Esophagus squamous epithelium (tissue), 5 donors: ENCODE measurements at places on chromosomes 12 and 14.

DNA sequence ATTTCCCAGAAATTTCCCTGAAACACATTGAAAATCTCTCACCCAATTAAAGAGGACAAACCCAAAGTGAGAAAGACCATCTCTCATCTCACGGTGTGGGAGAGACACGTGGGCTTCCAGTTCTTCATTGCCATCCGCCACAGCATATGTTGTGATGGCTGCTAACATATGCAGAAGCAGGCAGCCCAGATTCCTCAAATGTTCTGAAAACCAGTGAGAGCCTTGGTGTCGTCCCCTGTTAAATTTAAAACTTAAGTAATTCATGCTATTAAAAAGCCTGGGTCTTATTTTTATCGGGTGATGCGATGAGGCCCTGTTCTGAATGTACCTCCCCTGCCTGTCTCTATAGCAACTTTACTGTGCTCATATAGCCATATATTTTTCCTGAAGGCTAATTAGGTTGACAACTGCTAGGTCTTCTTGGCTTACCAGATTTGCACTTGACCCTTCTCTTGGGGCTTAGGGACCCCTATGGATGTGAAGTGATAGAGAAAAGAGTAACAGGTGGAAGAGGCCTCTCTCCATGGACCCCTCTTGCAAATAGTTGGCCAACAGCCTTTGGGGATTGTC is 2.8 kb upstream of the FGF6 start:
- no peak for DNase-seq

DNA sequence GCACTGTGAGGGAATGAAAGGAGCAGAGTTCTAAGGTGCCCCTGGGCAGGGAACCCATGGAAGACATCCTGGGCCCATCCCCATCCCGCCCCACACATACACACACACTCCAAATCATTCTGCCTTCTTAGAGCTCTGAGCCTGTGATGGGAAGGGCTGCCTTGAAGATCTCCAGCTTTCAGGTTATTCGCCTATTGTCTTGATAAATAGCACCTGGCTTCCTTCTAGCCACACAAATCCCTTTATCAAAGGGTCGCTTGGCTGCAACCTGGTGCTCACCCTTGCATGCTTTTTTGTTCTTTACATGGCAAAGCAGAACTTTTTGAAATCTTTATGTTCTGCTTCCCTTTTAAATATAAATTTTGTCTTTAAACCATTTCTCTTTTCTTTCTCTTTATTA is 112.2 kb upstream of the TMTC1 start:
- no peak for DNase-seq

GRCh38 chr12:117313926-117314325 is 47.5 kb downstream of the NOS1 start:
- no peak for DNase-seq

DNA sequence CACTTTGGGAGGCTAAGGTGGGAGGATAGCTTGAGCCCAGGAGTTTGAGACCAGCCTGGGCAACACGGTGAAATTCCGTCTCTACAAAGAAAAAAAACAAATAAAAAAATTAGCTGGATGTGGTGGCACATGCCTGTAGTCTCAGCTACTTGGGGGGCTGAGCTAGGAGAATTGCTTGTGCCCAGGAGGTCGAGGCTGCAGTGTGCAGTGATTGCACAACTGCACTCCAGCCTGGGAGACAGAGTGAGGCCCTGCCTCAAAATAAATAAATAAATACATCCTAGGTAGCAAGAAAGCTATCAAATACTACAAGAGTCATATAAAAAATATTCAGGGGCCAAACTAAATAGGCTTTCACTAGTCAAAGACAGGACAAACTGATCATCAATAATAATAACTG is 6.2 kb downstream of the KLHL28 start:
- no peak for DNase-seq

DNA sequence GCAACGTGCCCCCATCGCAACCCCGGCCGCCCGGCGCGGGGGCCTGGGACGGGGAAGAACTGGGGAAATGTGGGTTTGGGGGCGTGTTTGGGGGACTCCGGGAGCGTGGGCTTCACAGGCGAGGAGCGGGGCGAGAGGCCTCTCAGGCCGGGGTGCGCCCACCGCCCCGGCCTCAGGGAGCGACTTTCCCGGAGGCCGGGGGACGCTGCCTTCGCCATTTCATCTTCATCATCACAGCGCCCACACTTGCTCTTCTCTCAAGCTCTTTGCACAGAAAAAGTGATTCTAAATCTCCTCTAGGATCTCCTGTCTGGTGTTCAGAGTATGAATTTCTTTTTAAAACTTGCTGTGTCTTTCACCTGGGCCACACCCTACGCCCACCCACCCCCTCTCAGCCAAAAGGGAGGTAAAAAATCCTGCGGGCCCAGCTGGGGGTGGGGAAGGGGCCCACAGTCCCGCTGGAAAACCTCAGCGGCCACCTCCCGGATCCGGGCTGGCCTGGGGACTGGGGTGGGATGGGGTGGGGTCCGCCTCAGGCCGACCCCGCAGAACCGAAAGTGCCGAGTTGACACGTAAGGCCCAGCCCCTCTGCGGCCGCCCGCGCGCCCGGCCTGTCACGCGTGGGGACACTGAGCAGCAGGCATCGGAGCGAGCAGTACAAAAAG is 7.4 kb downstream of the CDKN1B start:
- no peak for DNase-seq

DNA sequence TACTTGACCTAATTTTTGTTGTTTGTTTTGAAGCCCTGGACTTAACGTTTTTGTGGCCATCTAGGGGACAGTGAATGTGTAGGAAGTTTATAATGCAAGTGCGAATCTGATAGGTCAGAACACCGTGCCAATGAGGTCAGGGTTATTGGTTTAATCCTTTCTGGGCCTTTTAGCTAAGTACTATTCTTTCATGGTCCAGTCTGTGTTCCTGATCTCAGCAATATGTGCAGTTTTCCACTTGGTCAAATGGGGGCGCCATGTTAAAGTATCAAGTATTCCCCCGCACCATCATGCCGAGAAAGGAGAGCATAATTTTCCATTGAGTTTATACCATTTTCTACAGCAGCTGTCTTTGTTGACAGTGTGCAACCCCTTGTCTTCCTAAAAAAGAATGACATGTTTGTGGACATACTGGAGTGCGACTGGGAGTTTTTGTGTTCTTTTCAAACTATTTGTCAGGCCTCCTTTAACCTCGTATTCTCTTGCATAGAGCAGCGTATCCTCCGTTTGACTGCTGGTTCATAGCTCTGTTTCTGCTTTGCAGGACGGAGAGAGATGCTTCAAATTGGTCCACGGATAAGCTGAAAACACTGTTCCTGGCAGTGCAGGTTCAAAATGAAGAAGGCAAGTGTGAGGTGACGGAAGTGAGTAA is 1.3 kb downstream of the AHSA1 start:
- DNase-seq: peak; percentile 1

- DNase-seq: no peak
These were observed 17.6 kb upstream of the TRAF3 start for GRCh38 chr14:102759456-102760187.

- no peak for DNase-seq
These were observed 253.9 kb downstream of the FOXN3 start for GRCh38 chr14:89163031-89163636.

DNA sequence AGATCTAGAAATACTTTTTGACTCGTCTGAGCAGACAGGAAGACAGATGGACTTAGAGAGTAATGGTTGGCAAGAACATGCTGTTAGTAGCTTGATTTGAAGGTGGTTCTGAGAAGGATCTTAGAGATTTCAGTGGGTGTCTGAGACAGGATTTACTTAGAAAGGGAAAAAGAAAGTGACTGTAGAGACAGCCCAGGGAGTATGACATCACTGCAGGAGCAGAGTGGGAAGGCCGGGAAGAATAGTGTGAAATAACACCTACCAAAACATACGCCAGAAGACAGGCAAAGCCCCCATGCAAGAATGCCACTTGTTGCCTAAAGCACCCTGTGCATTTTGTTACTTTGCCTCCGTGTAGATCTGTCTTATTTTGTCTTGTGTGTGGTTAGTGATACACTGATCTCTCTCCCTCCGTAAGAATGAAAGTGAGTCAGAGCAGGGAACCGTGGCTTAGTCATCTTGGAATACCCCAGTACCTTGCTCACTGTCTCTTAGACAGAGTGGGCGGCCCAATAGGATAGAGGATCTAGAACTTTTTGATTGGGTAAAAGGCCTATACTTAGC is 161.3 kb upstream of the IFNG-AS1 start:
- no peak for DNase-seq

- DNase-seq: no peak
These were observed 29.0 kb downstream of the MOAP1 start for GRCh38 chr14:93155667-93156066.

DNA sequence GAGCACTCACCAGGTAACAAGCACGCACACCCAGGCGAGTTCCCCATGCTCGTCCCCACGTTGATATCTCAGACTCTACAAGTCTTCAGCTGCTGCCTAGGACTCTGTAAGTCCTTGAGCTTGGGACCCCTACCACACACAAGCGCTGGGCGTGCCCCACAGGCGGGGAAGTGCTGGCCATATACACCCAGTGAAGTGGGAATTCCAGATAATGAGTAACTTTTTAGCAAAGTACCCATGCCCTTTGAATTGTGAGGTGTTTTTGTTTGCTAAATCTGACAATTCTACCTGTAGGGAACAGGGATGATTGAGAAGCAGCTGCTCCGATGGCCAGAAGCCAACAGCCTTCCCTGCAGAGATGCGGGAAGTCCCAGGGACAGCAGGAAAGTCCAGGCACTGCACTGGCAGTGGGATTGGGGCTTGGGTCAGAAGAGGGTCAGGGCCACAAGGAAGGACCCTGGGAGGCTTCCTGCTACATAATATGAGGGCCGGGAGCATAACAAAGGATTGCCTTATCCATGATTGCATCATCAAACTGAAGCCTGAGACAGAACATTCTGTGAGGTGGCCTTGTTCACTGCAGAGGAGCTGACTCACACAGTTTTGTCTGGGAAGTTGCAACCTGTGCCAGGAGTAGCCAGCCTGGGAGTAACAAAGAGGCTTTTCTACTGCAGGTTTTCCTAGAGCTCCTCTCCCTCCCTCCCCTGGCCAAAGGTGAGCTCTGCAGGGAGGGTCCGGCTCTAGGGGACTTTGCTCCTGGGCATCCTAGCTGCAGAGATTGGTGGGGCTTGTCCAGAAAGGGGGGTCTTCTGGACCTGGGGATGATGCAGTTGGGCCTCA is 13.2 kb upstream of the SERPINA3 start:
- DNase-seq: no peak

DNA sequence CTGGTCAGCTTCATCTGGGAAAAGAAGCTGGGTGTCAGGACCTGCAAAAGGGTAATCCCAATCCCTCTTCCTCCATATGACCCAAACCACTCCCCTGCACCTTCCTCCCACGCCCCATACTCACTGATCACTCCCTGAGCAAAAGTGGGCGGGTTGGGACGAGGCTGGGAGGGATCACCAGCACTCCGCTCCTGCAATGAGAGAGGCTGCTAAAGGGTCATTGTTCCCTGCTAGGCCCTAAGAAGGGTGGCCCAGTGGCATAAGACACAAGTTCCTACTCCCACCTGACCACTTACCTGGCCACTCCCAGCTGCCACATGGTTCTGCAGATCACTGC is 15.7 kb upstream of the PRKAG1 start:
- DNase-seq: no peak

GRCh38 chr12:131910302-131911027 is 16.0 kb downstream of the ULK1 start:
- DNase-seq: no peak

GRCh38 chr14:101442451-101442850 is 118.8 kb upstream of the DIO3 start:
- DNase-seq: no peak

DNA sequence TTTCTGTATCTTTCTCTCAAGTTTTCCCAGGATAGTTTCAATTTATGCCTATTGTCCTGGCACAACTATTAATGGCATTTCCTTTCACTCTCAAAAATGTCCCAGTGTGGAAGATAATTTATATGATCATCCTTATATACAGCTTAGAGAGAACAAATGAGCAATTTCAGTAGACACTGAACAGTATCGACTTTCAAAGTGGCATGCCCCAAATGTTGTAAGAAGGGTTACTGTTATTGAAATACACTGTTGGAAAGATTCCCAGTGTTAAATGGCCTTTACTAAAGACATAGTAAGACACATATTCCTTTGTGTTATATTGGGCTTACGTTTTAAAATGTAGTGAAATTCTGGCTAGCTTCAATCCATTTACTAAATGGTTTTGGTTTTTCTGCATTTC is 202.3 kb upstream of the CDKN3 start:
- DNase-seq: no peak

DNA sequence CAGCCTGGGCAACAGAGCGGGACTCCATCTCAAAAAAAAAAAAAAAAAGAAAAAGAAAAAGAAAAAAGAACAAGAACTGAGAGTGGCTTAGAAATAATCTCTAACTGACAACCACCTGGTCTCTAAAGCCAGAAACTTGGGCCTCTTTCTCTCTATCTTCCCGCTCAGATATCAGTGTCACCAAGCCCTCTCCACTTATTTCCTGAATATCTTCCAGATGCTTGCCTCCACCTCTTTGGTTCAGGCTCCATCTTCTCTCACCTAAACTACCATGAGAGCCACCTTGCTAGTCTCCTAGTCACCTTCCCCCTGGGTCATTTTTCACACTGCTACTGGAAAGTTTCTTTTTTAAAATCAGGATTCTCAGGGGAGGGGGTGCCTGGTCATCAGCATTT is 1.8 kb upstream of the TM9SF1 start:
- no peak for DNase-seq

DNA sequence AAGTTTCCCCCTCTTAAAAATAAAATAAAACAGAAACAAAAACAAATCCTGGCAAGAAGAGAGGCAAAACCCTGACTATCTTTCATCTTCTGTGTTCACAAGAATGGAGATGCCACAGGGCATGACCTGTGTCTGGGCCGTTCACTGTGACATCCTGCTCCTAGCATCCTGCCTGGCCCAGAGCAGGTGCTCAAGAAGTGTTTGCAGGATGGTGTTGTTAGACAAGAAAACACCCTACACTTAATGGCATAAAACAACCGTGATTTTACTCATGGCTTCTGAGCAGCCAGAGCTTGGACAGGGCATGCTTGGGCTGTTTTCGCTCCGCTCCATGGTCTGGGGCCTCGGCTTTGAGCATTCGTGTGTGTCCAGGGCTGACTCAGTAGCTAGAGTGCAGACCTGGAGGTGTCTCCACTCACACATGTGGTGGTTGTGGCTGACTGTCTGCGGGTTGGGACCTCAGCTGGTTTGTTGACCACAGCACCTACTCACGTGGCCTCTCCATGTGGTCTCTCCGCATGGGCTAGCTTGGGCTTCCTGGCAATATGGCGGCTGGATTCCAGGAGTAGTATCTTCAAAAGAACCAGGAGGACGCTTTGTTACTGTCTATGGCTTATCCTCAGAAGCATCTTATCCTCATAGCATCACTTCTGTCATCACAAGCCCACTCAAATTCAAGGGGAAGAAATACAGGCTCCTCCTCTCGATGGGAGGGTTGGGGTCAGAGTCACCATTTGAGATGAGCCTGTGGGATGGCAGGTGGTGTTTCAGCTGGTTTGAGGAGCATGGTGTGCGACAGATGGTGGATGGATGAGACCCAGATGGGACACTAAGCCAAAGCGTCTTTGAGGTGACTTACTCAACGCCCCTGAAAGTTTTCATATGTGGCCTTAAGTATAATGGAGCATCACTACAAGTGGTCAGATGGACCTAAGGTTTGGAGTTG is 33.2 kb upstream of the FZD10 start:
- no peak for DNase-seq

GRCh38 chr14:106790189-106791036 is 1264.0 kb downstream of the TMEM121 start:
- DNase-seq: no peak

- no peak for DNase-seq
These were observed 465.7 kb upstream of the MGAT4C start for GRCh38 chr12:86721713-86722397.

- no peak for DNase-seq
These were observed 45.0 kb downstream of the TRAFD1 start for GRCh38 chr12:112170376-112170775.
